Ascending aorta (tissue), 2 donors: ENCODE measurements at places on chromosomes 11 and 22. TPM values are rescaled to one million over a fixed set of nuclear protein-coding genes. Genes with fewer than 3 reads are reported as not detected.

DNA sequence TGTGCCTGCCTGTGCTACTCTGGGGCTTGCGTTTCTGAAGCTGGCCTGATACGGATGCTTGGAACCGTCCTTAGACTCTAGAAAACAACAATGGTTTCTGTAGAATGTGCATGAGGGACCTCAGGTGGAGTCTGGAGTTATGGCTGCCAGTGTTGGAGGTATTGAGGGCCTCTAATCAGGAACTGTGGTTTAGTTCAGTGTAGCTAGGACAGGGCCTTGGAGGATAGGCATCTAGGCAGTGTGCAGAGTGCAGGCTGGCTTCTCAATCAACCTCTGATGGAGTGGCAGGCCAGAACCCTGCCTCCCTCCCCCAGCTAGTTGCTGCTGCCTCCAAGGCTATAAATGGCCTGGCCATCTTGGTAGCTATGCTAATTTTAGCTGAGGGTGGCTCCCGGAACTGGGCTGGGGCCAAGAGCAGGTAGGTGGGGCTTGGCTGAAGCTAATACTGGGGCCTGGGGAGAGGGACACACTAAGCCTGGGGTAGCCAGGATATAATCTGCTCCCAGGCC lies 4.0 kb downstream of the STIM1 start:
- peak; percentile 74 for DNase-seq

GRCh38 chr11:102955624-102956023 lies at the start of gene MMP13:
MMP13 (minus strand) TSS chr11:102955732; CDS start chr11:102955705, 27 bp downstream.
- DNase-seq: no peak

Gene OR6T1
- total RNA-seq: not detected

Gene ANKK1
- not detected for total RNA-seq

Gene TMEM86A
- 4.8 TPM for total RNA-seq

GRCh38 chr11:34051349-34052035 lies at the start of gene CAPRIN1:
CAPRIN1 (plus strand) TSS chr11:34051731; CDS start chr11:34052421, 690 bp downstream.
- DNase-seq: peak; percentile 91

Gene CHEK2
- total RNA-seq: 1.3 TPM

DNA sequence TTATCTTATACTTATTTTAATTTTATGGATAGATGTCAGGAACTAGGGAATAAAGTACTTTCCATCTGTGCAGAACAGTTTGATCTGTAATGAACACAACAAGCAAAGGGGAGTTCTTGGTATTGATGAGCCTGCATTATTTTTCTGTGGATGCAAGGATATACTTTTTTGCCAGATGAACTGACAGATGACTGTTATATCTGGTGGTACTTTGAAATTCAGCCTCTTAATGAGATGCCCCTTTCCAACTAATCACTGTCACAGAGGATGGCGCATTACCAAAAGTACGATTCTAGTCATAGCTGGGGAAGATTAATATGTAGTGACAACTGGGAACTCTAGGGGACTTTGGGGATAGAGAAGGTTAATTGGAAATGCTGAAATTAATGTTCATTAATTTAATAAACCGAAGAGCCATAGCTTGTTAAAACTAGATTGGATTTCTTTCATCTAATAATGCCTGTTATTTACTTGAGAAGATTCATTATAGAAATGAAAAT lies 603.4 kb upstream of the CNTN5 start:
- no peak for DNase-seq
